Ascending aorta (tissue), 2 donors: ENCODE measurements at places on chromosomes 7 and 10.

DNA sequence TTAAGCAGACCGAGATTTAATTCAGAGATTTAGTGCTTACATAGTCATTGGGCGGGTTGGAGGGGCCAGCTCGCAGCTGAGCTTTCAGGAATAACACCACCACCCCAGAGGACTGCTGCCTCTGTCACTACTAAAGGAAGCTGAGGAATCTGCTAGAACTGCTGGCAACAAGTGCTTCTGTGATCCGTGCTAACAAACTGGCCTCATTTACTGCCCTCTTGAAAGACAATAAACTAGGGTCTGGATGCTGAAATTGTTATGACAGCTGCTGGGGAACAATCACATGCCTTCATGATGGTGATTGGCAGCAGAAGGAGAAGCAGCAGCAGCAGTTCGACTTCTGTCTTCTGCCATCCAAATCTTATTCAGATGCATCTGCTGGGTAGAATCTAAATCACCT, 285.5 kb upstream of the TAC1 start:
- DNase-seq, result no peak

GRCh38 chr10:24814568-24815313, 91.1 kb upstream of the ARHGAP21 start:
- no peak for DNase-seq

- DNase-seq, result no peak
Observed at GRCh38 chr10:92024700-92025099, 101.1 kb downstream of the BTAF1 start.

- no peak for DNase-seq
Observed at GRCh38 chr10:31761156-31761555, 167.5 kb downstream of the ARHGAP12 start.

GRCh38 chr10:50809596-50809995, 69.9 kb downstream of the ASAH2B start:
- no peak for DNase-seq

- DNase-seq, result no peak
Observed at GRCh38 chr10:103812004-103812403, 43.4 kb downstream of the SH3PXD2A start.

DNA sequence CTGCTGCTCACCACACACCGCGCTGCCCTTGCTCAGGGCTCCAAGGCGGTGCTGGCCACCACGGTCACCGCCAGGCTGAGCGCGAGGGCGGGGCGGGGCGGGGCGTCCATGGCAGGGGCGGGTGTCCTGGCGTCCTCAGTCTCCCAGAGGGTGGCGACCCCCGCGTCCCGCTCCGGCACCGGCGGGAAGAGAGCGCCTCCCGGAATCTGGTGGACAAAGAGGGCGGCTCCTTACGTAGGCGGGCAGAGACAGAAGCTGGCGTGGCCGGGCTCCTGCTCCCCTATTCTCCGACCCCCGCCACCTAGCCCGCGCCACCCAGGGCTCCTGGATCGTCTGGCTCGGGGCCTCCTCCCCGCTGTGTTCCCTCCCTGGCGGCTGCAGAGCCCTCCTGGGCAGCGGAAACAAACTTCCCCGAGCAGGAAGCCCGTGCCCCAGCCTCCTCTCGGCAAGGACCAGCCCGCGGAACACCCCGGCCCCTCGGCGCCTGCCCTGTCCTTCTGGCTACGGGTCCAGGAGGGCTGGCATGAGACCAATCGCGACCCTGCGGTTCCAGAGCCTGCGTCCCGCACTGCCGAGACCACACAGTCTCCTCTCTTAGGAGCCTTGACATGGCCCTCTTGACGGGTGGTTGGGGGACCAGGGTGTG, 133.8 kb upstream of the ZNF92 start:
- no peak for DNase-seq

DNA sequence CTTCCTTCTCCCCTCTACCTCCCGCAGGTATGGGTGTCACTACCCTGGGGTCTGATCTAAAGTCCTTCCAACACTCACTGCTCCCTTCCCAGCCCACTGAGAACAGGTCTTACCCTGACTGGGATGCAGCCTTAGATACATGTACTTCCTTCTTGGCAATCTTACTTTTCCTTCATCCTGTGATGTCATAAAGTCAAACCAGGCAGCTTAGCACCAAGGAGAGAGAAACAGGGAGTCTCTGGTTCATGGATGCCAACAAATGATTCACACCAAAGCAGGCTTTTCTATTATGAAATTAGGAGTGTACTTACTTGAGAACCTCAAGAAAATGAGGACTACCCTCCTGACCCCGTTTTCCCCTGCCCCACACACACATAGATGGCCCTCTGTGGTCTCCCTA, 111.0 kb upstream of the KMT2E start:
- DNase-seq, result no peak

GRCh38 chr7:142280263-142280662, 22.4 kb upstream of the PRSS58 start:
- DNase-seq, result no peak

DNA sequence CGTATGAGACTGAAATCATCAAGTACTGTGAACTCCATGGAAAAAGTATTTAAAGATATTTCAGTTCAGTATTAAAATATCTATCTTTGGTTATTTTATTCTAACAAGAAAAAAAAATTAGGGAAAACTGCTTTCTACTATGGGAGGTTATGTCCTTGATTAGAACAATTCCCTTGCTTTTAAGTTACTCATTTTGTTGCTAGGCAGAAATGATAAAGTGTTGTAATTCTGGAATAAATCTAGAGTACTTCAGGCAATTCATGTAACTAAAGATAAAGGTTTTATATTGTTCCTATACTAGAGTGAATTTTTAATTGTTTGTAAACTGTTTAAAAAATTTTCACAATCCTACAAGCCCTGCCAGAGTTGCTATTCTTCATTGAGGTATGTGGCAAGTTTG, 92.0 kb downstream of the BBS9 start:
- DNase-seq, result no peak

DNA sequence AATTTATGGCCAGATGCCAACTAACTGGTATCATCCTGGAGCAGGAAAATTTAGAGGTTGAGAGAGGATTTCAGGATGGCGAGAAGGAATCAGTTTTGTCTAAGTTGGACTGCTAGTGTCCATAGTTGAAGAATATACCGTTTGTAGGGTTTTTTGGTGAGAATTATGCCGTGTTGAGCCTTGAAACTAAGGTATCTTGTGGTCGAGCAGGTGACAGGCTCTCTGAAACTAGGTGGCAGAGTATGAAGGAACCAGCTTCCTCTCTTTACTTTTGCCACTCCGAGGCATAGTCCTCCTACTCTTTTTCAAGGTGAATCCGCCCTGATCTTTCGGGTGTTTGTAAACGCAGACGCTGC, 9.7 kb downstream of the MDFIC start:
- DNase-seq, result no peak

GRCh38 chr10:49752584-49752983, 9.5 kb downstream of the OGDHL start:
- DNase-seq, result no peak

DNA sequence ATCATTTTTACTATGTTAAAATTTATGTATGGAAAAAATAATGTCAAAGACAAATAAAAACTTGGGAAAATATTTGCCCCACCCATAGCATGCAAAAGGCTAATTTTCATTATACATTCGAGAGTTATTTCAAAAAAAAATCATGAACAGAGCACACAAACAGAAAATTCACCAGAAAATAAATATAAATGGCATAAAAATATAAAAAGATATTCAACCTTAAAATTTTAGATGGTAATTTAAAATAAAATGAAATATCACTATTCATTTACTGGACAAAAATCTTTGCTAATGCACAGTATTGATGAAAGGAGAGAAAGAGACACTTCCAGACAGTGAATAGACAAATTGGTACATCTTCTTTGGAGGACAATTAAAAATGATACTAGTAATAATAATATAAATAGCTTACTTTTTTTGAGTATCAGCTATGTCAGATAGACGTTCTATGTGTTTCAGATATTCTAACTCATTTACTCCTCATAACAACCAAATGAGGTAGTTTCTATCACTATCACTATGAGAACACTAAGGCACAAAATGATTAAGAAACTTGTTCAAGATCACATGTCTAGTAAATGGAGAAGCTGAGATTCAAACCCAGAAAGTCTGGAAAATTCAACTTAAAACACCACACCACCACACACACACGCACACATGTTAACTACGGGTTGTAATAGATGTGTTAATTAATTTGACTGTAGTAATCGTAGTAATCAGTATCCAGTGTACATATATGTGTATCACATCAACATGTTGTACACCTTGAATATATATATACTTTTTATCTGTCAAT, 63.0 kb downstream of the CCDC71L start:
- no peak for DNase-seq

GRCh38 chr7:94436018-94436604, 41.4 kb downstream of the COL1A2 start:
- DNase-seq, result no peak

DNA sequence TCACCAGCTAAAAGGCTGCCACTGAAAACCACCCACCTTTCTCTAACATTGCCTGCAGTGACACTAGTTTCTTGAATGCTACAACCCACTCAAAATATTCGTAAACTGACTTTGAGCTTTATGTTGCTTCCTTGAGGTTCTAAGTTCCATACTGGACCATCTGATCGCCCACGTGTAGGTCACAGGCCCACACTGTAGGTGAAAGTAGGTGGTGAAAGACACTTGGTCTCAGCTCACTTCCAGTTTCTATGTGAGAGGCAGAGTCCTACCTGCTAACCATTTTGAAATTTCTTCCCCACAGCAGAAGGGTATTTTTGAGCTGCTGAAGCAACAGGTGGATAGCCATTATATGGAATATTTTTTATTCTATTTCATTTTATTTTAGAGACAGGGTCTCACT, 97.3 kb downstream of the MYO3A start:
- no peak for DNase-seq

GRCh38 chr10:43395571-43396060, 13.4 kb downstream of the HNRNPF start:
- no peak for DNase-seq

DNA sequence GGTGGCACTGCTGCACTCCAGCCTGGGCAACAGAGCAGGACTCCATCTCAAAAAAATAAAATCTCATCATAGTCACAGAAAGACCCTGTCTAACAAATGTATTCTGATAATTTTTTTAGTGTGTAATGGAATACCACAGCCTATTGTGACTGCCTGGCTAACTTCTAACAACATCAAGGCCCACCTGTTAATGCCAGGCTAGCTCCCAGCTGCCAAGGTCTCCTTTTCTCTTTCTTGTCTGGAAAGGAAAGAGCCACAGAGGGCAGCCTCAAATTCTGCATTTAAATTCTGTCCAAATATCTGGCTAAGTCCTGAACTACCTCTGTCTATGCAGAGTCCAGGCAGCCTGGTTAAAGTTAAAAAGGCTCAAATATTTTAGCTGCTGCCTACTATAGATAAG, 700.9 kb downstream of the MAGI2 start:
- no peak for DNase-seq

DNA sequence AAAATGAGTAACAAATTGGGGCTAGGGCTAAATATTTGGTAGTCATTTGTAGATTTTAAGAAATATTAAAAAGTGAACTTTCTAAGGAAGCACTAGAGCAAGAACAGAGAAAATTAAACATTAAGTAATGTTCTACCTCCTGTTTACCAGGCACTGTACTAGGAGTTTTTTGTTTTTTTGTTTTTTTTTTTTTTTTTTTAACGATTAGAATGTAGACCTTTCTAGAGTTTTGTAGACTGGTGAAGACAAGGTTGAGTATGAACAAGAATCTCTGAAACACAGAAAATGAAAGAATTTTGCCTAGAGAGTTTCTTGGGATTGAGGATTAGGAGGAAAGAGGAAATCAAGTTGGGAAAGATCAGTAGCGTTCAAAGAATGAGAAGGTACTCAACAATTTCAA, 73.6 kb downstream of the SLC37A3 start:
- DNase-seq, result no peak

- no peak for DNase-seq
Observed at GRCh38 chr7:151390598-151391357, 19.1 kb downstream of the WDR86 start.

DNA sequence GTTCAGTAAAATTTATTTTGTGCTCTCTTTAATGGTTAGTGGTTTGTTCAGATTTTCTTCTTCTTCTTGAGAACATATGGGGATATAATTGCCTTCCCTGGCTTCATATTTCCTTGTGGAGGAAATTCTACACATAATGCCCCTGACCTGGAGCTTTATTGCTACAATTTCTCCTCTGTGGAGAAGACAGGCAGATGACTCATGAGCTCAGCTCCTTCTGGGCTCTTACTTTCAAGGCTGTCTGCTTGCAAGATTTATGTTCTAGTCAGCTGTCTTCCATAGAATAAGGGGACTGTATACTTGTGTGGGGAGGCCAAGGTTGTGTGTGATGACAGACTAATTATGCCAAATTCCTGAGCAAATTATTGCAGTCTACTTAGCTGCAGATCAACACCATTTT, 1.6 kb downstream of the LRRD1 start:
- DNase-seq, result no peak

- no peak for DNase-seq
Observed at GRCh38 chr10:58672845-58673244, 160.2 kb downstream of the BICC1 start.

DNA sequence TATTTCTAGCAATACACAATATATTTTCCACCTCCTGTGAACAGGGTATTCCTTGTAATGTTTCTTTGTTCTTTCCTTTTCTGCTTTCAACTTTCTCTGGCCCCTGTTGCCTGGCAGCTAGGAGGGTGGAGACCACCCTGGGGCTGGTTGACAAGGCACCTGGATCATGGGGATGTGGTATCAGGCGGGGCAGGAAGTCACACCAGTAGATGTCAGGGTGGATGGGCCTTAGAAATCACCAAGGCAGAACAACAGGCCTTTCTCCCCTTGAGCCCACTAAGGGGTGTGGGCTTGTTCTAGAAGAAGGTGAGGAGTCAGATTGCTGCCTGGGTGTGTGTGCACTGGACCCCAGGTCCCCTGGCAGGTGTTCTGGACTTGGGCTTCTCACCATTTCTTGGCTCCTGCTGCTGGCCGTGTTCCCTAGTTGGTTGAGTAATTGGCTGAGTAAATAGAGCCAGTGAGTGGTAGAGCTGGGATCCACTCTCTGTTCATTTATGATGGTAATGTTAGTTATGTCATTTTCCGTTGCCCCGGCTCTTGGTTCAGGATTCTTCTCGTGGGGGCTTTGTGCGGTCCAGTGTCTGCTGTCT, 24.9 kb downstream of the ZNF783 start:
- no peak for DNase-seq

- no peak for DNase-seq
Observed at GRCh38 chr10:47361293-47361692, 13.1 kb downstream of the RBP3 start.

DNA sequence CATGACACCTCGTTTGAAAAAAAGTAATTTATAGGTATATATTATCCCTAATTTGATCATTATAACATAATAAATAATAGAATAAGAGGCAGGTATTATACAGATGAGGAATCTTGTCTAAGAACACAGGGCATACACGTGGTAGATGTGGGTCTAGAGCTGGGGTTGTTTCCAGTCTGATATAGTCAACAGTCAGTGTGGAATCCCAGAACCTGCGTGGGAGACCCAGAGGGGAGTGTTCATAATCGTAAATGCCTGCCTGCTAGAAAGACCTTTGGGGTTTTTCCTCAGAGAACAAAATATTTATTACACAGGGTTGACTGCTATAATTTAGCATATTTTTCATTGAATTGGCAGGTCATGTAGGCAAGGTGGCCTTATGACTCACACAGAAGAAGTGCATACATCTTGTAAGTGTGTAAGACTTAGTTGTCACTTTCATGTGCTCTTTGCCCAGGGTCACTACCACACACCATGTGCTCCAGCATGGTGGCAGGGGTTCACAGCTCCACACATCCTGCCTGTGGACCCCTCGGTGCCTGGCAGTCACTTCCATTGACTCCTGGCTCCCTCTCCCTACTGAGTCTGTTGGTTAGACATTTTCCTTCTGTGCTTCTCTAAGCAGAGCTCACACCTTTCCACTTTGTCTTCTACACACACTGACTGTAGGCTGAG, 94.9 kb upstream of the IKZF1 start:
- no peak for DNase-seq
